Stromal cell of bone marrow (primary cell): ENCODE measurements at places on chromosomes 6 and 20.

DNA sequence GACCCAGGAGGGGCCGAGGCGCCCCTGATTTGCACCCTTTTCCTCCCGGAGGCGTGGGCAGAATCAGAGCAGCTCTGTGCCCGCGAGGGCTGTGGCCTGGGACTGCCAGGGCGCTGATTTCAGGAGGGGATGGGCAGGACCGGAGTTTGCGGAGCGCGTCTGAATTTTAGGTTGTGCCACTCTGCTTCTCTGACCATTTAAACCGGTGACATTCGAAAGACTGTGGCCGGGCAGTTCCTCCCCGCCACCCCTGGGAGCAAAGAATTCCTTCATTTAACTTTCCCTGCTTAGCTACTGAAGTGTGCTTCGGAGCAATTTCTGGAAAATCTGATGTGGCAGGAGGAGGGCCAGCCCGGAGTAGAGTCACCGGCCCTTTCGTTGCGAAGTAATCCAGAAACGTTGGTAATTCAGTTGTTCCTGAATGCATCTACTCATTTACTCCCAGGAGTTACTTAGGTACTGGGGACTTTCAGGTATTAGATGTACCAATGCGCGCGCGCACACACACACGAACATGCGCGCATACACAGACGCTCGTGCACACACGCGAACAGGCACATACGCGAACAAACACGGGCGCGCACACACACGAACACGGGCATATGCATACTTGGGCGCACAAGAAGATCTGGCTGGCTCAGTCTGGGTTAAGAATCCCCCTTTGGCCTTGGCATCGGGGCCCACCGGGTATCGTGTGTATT lies 568 bp downstream of the CCDC170 start:
- DNase-seq: no peak

DNA sequence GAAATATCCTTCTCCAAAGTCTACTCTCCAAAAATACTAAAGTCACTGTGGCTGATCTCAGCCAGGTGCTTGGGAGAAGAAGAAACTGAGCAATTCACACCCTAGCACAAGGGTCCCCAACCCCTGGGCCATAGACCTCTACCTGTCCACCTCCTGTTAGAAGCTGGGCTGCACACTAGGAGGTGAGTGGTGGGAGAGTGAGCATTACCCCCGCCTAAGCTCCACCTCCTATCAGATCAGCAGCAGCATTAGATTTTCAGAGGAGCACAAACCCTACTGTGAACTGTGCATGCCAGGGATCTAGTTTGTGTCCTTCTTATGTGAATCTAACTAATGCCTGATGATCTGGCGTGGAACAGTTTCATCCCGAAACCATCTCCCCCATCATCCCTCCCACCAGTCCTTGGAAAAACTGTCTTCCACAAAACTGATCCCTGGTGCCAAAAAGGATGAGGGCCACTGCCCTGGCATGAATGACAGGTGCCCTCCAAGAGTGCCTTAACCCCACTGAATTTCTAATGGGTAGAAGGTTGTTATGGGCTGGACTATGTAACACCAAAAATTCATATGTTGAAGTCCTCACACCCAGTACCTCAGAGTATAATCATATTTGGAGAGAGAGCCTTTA lies 109.2 kb upstream of the CDYL start:
- no peak for DNase-seq

GRCh38 chr20:51610761-51611624 lies 68.5 kb upstream of the NFATC2 start:
- no peak for DNase-seq

DNA sequence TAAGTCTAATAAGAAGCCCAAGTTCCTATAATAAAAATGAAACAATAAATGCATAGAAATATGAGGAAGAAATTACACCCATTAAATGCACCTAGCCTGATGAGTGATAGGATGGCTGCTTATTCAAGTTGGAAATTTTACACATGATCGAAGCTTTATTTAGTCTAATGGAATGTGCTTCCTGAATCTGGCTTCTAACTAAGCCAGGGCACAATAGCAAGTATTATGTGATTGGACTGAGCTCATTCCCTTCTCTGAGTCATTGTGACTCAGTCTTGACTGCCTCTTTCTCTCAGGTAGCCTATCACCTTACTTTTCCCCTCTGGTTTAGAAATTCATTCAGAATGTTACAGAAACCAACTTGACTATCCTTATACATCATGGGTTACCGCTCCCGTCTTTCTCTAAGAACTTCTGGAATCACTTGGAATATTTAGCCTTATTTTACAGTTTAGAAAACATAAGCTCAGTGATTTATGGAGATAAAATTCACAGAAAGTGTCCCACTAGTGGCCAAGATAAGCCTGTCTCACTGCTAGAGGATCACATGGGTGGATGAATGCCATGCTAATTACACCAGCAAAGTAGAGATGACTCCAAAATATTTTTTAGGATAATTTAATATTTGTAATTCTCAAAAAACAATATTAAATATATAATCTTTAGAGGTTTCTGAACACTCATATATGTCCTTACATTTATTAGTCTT lies 505.3 kb upstream of the JAG1 start:
- DNase-seq: no peak

DNA sequence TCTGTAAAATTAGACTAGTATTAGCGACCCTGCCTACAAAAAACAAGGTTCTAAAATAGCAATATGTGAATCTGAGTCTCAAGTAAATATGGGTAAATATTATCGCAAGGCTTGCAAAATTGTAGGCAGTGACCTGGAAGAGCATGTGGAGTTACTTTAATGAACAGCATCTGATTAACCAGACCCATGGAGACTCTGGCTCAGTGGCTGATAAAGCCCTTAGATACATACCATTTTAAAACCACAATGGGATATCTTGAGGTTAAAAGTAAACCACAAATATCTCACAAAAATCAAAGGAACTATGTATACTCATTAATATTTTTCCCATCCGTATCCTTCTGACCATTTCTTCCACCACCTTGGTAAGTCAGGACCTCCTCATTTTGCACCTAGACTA lies 187.0 kb downstream of the MTFR2 start:
- DNase-seq: no peak

DNA sequence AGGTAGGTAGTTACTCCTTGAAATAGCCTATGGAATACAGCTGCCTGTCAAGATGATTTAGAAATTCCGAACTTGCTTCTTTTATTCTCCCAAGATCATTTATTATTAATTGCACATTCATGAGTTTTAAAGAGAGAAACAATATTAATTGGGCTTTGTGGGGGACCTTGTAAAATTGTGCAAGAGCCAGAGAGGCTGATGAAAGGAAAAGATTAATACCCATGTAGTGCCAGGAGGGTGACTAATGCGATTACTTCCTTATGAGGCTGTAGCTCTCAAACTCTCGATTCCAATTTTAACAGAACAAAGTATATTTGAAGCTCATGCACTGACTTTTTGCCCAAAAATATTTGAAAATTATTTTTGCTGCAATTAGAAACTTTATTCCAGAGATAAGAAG lies 423.8 kb upstream of the ID4 start:
- peak; percentile 41 for DNase-seq

DNA sequence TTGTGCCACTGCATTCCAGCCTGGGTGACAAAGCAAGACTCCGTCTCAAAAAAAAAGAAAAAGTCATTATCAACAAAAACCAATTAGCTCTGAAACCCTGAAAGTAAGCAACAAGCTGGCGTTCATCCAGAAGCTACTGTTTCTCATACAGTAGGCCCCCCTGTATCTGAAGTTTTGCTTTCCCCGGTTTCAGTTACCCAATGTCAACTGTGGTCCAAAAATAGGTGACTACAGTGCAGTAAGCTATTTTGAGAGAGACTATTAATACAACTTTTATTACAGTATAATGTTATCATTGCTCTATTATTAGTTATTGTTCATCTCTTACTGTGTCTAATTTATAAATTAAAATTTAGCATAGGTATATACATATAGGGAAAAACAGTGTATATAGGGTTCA lies 135.1 kb downstream of the KIF16B start:
- DNase-seq: no peak

GRCh38 chr6:122623279-122623678 lies 13.1 kb downstream of the PKIB start:
- no peak for DNase-seq

DNA sequence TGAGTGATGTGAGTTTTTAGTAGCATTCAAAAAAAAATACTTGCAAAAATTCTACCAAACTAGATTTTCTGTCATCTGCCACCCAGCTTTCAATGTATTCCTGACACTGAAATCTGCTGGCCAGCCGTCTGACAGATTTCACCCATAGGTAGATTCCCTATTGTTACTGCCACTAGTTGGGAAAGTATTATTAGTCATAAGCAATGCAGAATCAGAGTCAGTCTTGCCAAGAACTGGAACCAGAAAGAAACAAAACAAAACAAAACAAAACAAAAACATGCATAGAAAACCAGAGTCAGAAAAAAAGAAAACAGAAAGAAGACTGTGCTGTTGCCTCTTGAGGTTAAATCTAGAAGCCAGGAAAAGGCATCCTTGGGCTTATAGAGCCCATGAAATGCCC lies 293.1 kb upstream of the KCNQ5 start:
- DNase-seq: no peak

DNA sequence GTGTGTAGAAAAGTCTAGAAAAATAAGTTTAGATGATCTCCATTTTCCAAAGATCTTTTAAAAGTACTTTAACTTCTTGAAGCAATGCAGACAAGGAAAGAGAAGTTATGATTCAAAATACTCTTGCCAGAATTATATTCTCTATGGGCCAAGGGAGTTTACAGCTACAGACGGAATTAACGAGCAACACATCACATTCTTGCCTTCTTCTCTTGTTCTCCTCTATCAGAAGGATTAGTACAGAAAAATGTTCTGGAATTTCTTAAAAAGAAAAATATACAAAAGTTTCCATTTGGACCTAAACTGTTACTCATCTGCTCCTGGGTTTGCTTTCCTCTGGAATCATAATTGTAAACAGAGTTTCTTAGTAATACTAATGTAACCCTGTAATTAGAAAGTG lies 284.7 kb upstream of the HSF2 start:
- no peak for DNase-seq

GRCh38 chr6:168791917-168792316 lies 350.9 kb downstream of the SMOC2 start:
- no peak for DNase-seq

GRCh38 chr6:149541139-149541538 lies 4.7 kb downstream of the PPIL4 start:
- no peak for DNase-seq

- no peak for DNase-seq
Observed at GRCh38 chr6:125001684-125002405, 39.6 kb downstream of the RNF217 start.

- DNase-seq: no peak
Observed at GRCh38 chr20:44146272-44146671, 40.7 kb downstream of the JPH2 start.

GRCh38 chr6:79373880-79374279 lies 139.4 kb upstream of the HMGN3 start:
- no peak for DNase-seq

GRCh38 chr6:110357298-110357663 lies 868 bp downstream of the METTL24 start:
- DNase-seq: no peak

DNA sequence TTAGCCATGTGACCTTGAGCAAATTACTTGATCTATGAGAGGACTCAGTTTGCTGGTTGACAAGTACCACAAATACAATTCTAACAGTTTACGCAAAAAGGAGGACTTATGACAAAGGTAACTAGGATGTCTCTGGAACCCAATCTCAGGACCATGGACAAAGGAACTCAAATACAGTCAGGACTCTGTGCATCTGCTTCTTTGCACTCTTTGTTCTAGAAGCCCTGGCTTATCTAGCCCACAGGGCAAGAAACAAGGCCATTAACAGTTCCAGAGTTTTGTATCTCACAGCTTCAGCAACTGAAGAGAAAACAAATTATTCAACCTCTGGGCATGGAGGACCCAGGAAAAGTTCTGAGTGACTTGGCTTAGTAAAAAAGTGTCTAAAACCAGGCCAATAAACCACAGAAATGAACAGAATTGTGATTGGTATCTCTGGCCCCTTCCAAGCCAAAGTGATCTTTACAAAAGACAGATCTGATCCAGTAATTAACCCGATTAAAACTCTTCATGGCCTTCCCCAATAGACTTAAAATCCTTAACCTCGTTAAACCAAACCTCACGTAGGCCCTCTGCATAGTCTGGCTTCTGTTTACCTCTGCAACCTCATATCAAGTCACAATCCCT lies 5.9 kb downstream of the WASF1 start:
- DNase-seq: no peak

DNA sequence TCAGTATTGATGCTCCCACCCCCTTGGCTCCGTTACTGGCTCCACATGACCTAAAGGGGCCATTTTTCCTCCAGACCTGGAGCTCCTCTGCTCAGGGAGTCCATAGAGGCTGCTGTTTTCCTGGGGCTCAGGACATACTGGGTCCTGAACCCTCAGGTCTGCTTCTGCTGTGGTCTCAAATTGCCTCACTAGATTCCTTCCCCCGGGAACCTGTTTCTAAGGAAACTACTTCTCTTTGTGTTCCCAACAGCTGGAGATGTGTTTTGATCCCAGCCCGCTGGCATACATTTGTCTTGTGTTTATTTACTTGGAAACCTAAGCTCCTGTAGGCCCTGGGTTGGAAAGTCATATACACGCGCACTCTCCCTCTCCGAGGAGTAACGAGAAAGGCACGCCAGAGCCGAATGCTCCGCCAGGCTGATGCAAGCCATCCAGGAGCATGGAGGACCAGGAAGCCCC lies 222.8 kb downstream of the UST start:
- DNase-seq: peak; percentile 72

DNA sequence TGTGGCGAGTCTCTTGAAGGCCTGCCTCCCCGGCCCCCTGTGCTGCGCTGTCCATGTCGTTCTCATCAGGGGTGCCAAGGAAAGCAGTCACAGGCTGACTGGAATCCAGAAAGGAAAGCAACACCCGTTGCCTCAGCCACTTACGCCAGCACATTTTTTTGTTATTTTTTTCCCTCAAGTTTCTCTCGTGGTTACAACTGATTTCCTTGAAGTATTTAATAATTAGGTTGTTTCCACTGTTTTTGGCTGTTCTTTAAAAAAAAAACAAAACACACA lies 17.9 kb upstream of the SLC22A1 start:
- DNase-seq: peak; percentile 38

DNA sequence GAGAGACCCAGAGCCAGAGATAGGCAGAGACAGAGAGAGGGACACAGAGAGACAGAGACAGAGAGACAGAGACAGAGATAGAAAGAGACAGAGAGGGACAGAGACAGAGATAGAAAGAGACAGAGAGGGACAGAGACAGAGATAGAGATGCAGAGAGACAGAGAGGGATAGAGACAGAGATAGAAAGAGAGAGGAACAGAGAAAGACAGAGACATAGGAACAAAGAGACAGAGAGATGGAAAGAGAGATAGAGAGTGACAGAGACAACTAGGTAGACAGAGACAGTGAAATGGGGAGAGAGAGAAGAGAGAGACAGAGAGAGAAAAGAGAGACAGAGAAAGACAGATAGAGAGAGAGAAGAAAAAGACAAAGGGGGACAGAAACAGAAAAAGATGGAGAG lies 165.4 kb upstream of the FOXQ1 start:
- DNase-seq: no peak

DNA sequence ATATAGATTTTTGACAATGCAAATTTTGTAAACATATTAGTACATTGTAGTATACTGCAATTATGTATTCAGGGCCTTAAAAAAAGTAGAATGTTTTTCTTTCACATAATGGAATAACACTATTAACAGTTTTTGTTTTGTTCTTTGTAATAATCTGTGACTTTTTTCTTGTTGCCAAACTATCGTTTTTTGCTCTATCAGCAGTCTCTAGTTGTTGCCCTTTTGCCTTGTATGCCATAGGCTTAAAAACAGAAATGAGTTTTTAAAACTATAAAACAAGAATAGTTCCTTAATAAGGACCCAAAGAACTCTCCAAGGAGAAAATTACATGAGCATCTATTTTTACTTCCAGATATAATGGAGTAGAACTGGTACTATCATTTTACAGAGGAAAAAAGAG lies 29.5 kb downstream of the REPS1 start:
- no peak for DNase-seq

- DNase-seq: no peak
Observed at GRCh38 chr20:57428324-57429158, 37.3 kb downstream of the RBM38 start.
